ENCODE measurements at places on chromosomes 4 and X. TPM values are rescaled to one million over a fixed set of nuclear protein-coding genes. Genes with fewer than 3 reads are reported as not detected.

- DNase-seq: no peak
Observed at GRCh38 chr4:170111085-170111484, 21.3 kb upstream of the AADAT start.

DNA sequence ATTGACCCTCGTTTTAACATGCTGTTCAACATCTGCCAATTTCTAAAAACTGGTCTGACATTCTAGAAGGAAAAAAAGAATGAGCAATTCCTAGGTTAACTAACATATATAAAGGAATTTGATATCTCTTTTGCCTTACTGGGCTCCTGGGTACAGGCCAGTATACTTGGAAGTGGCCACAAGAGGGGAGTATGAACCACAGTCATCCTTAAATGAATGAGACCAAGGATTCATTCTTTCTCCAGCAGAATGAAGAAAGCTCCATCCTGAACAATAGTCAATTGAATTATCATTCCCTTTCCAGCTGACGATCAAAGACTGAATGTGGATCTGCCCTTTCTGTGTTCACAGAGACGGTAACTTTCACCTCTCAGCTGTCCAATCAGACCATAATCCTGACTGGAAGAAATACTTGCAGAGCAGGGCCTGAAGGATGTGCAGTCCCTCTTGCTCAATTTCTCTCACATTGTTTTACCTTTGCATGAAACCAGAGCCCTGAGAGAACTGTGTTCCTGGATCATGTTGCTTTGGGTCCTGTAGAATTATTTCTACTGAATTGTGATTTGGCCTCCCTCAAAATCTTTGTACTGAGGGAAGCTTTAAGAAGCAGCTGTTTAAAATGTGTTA lies 14.8 kb upstream of the SPARCL1 start:
- no peak for DNase-seq

Gene NAP1L2
- 2.1 TPM for total RNA-seq

Gene FHIP1A
- total RNA-seq: 14.3 TPM

Gene MUC7
- not detected for total RNA-seq

Gene CLOCK
- total RNA-seq: 26.6 TPM

GRCh38 chr4:99645036-99645435 lies 12.6 kb downstream of the C4orf54 start:
- DNase-seq: no peak

DNA sequence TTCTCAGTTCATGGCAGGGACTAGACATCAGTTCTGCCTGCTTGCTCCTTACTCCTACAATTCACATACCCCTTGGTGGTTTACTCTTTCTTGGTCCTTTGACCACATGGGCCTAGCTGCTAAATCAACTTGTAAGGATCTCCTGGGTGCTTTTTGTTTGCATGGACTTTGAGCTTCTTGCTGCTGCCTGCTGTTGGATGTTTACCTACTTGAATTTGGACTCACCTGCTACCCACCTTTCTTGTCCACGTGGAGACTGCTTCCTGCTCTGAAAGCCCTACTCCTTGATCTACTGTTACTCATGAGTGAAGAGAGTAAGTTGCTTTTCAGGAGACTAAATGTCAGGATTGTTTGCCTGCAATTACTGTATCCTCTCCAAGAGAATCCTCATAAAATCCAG lies 15.2 kb upstream of the ARHGAP24 start:
- no peak for DNase-seq

DNA sequence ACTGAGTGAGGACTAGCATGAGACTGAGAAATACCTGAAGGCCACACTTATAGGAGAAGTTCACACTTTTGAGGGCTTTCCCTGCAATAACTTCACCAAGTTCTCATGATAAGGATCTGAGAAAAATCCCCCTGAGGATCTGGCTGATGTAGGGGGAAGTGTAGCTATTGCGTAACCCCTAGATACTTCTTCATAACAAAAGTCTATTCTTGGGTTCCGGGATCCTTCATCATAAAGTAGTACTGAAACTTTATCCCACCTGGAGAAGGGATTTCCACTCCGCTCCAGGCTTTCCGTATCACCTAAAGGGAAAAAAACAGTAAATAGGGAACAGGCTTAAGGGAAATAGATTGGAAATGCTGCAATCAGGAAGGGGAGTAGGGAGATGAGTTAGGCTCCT lies 13.3 kb downstream of the USP27X start:
- DNase-seq: no peak

Gene PABPC5
- total RNA-seq: 1.6 TPM

GRCh38 chr4:78781924-78782323 lies 5.8 kb downstream of the BMP2K start:
- no peak for DNase-seq

Gene CLDN22
- total RNA-seq: not detected

GRCh38 chr4:129908117-129908516 lies 812.2 kb downstream of the C4orf33 start:
- no peak for DNase-seq

Gene CRLF2
- 1.3 TPM for total RNA-seq

- DNase-seq: no peak
Observed at GRCh38 chr4:185394568-185395237, 1.0 kb downstream of the LRP2BP start.

Gene EGFL6
- total RNA-seq: 9.3 TPM

Measured in lower lobe of right lung (tissue), 2 donors.